Activated CD8-positive, alpha-beta memory T cell treated with anti-CD3 and anti-CD28 coated beads, Interleukin-2, amount 50 U/mL, for 4 hours (primary cell): ENCODE measurements at places on chromosomes 7 and 10.

GRCh38 chr7:75879771-75880184 is 944 bp downstream of the RHBDD2 start:
- DNase-seq: no peak

- DNase-seq: no peak
Observed at GRCh38 chr7:150447966-150448788, 2.3 kb upstream of the GIMAP8 start.

- DNase-seq: no peak
Observed at GRCh38 chr7:151925446-151926335, 30.6 kb upstream of the GALNTL5 start.

GRCh38 chr7:84412161-84412969 is 217.8 kb upstream of the SEMA3A start:
- DNase-seq: no peak

DNA sequence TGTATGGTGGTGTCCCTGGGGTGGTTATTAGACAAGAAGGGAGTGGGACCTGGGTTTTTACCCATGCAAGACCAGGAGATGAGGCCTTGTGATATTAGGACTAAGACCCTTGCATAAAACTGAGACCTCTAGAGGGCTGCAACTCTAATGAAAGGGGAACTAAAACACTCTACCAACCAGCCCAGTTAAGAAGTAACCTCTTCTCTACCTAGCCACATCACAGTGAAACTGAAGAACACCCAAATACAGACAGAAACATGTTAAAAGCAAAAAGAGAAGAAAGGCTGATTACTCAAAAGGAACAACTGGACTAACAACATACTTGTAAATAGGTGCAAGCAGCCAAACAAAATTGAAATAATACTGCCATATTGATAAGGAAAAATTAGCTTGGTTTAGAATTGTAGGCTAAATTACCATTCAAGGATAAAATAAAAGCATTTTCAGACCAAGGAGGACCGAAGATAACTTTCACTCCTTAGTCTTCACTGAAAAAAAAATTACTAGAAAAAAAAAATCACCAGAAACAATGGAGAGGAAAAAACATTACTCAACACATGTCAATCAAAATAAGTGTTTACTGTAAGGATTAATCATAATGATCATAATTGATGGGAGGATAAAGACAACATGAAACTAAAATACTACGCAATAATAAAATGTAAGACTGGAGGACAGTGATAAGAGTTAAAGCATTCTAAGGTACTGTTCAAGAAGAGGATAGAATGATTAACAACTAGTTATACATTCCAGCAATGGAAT is 27.6 kb downstream of the ERLIN1 start:
- no peak for DNase-seq
